Mesothelial cell of epicardium (in vitro differentiated cells): ENCODE measurements at places on chromosomes 7 and 10.

DNA sequence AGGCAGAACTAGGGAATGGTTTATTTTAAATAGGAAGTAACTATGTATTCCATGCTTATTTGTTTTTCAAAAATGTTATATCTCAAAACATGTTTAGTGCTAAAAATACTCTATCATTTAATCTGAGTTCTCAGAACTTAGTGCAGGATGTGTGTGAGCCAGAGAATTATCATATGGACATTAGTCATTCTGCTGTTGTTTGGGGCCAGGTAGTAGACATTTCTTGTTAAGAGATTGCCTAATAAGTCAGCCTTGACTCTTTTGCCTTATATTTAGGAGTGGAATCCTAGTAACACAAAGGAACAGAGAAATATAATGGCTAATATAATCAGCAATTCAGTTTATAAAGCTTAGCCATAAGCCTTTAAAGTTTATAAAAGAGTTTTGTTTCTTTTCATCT lies 149.8 kb downstream of the CCSER2 start:
- DNase-seq, result no peak

DNA sequence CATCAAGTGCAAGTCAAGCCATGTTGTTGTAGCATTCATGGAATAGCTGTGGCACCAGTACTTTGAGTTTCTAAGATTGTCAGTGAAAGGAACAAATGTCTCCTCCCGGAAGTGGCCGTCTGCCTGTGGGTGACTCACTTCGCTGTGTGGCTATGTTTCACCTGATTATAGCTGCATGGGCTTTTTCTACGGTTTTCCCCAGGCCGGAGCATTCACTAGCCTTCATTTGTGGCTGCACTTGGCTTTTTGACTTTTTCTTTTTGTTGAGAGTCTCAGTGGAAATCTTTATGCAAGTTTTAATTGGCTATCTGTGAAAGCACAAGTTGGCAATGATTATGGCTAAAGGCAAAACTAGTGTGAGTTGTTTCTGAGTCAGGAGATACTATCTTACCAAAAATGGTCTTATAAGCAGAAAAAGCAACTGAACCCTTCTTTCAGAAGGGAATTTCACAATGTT lies 35.0 kb downstream of the SRI start:
- DNase-seq, result no peak

- no peak for DNase-seq
These were observed 274.7 kb upstream of the MTPN start for GRCh38 chr7:136251826-136252225.

- DNase-seq, result no peak
These were observed 30.7 kb downstream of the ACSL5 start for GRCh38 chr10:112404617-112405016.

GRCh38 chr10:82737549-82737948 lies 862.6 kb downstream of the NRG3 start:
- no peak for DNase-seq

- DNase-seq, result no peak
These were observed 95.9 kb downstream of the FANK1 start for GRCh38 chr10:125992254-125992653.

DNA sequence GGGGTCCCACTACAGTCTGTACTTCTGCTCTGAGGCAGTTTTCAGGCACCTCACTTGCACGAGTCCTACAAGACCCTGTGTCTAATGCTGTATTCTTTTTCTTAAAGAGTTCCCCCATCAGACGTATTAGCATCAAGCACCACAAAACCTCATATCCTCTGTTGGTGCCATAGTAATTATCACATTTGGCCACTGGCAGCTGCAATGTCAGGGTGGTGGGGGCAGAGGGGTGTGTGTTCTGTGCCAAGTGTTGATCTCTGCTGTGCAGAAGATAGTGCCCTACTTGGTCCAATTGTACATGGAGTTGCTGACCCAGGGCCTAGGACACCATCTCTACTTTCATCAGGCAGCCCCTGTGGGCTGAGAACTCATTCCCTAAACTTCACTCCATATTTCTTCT lies 20.0 kb upstream of the JAZF1 start:
- DNase-seq, result no peak

- DNase-seq, result no peak
These were observed 107.6 kb downstream of the TES start for GRCh38 chr7:116317907-116318306.

DNA sequence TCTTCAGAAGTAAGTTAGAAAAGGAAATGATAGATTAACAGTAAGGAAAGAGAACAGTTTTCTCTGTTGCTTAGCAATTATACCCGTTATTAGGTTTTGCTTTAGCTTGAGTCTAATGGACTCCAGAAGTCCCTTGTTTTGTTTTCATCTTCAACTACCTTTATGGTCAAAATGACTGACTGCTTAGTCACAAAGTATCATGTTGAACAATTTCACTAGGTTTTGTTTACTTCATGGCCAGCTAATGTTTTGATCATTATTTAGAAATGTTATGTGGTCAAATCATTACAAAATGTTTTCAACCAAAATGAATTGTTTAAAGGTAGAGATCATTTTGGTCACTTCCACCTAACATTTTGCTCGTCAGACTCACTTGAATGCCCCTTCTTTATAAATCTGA lies 1.9 kb downstream of the UBN2 start:
- DNase-seq, result no peak

DNA sequence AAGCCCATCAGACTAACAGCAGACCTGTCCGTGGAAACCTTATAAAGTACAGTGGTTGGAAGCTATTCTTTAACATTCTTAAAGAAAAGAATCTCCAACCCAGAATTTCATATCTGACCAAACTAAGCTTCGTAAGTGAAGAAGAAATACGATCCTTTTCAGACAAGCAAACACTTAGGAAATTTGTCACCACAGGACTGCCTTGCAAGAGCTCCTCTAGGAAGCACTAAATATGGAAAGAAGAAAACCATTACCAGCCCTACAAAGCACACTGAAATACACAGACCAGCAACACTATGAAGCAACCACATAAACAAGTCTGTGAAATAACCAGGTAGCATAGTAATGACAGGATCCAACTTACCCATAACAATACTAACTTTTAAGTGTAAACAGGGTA lies 177.7 kb upstream of the PRSS1 start:
- DNase-seq, result no peak

DNA sequence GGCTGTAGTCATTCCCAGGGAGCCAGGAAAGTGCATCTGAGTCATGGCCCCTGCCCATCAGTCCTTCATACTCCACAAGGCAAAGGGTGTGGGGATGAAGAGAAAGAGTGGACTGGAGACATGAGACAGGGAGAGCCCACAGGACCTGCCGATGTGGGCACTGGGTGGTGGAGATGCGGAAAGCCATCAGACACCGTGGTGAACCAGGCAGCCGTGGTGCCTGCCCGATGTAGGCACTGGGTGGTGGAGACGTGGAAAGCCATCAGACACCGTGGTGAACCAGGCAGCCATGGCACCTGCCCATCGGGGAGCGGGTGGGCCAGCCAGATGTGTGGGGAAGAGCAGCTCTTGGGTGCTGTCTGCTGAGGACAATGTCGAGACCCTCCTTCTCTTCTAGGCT lies 58.6 kb downstream of the AFAP1L2 start:
- no peak for DNase-seq

- no peak for DNase-seq
These were observed 12.1 kb upstream of the TRUB1 start for GRCh38 chr10:114925587-114926586.

DNA sequence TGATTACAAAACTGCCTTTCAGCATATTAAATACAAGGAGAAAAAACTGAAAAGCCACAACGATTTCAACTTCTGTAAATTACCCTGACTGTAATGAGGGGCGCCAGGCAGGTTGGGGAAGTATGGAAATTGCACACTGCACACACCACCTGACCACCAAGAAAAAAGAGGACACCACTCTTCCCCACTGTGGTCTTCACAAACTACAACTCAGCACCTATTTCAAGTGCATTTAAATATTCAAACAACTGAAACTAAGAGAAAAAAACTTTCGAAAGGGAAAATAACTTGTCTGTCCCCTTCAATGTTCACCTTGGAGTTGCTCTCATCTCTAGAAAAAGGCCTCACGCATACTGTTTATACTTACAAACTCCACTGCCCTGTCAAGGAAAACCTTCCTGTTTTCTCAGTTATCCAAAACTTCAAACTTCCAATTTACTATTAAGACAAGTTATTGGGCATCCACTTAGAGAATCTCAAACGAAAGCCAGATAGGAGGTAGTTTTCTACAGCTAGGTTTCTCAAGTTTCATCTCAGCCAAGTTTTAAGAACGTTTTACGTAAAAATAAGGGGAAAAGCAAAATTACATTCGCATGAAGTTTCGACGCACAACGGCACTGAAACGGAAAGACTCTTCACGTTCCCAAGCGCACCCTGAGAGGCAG lies 1.4 kb downstream of the LARP4B start:
- no peak for DNase-seq

GRCh38 chr10:102721954-102722353 lies 7.5 kb downstream of the SFXN2 start:
- DNase-seq, result no peak

DNA sequence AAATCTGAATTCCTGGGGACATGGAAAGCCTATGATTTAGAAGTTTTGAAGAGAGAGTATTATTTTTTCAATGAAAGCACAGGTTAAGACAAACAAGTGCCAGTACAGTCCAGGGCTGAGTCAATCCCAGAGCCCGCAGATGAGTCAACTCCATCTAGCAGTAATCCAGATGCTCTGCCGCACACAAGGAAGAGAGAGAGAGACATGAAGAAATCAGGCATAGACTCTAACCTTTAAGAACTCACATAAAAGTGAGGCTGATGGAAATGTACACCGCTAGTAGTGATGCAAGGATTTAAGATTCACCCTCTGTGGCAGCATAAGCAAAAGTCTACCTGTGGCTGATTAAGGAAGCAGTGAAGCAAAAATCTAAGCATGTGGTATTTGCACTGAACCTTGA lies 651.5 kb downstream of the TNS3 start:
- no peak for DNase-seq

- no peak for DNase-seq
These were observed 21.0 kb downstream of the ANXA11 start for GRCh38 chr10:80184291-80184690.

DNA sequence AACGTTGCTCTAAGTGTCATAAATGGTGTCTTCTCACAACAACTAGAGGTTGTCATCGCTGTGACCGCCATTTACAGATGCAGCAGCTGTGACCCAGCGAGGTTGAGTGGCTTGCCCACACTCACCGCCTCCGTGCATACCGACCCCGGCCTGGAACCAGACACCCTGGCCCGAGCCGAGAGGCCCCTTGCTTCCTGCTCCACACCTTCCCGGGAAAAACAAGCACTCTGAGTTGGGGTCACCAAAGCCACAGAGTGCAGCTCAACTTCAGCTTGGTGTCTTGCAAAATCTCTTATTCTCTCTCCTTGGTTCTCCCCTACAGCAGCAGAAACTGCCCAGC lies 115.7 kb upstream of the PPP2R2D start:
- no peak for DNase-seq

DNA sequence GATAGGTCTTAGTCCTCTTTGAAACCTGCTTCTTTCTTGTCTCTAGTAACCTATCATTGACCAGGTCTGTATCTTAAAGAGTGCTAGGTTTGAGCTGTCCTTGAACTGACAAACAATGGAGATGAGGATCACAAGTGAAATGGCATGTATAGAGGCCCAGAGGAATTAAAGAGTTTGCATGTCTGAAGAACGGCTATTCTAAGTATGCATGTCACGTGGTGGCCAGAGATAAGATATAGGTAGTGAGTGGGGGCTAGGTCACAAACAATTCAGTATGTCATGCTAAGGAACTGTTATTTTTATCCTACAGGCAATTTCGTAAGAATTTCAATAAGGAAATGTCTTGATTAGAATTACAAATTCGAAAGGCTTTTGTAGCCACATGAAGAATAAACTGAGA lies 95.3 kb downstream of the SUGCT start:
- no peak for DNase-seq

DNA sequence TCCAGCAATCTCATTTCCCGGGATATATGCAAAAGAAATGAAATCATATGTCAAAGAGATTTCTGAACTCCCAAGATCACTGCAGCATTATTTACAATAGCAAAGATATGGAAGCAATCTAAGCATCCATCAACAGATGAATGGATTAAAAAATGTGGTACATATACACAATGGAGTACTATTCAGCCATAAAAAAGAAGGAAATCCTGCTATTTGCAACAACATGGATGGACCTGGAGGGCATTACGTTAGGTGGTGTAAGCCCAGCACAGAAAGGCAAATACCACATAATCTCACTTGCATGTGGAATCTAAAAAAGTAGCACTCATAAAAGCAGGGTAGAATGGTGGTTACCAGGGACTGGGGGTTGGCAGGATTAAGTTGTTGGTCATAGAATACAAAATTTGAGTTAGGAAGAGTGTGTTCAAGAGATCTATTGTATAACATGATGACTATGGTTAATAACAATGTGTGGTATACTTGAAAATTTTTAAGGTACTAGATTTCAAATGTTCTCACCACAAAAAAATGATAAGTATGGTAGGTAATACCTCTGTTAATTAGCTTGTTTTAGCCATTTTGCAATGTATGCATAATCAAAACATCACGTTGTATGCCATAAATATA lies 32.9 kb upstream of the EIF5AL1 start:
- DNase-seq, result no peak

- DNase-seq, result no peak
These were observed 17.1 kb upstream of the TSPAN15 start for GRCh38 chr10:69434169-69434568.

- DNase-seq, result no peak
These were observed 27.5 kb downstream of the PDGFA start for GRCh38 chr7:491958-492713.

DNA sequence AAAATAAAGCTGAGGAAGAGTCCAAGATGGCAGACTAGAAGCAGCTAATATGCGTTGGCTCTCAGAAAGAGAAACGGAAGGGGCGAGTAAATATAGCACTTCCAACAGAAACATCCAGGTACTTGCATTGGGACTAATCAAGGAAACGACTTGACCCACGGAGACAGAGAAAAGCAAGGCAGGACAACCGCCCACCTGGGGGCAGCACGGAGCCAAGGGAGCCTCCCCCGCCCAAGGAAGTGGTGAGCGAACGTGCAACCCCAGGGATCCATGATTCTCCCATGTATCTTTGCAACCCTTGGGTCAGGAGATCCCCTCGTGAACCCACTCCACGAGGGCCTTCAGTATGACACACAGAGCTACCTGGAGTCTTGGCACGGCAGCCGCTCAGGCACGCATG lies 45.4 kb upstream of the GRM3 start:
- DNase-seq, result no peak

GRCh38 chr10:115996031-115996430 lies 277.0 kb downstream of the GFRA1 start:
- DNase-seq, result no peak
